ENCODE measurements at places on chromosomes 5 and 9.

GRCh38 chr9:133852431-133852830 lies 114.3 kb upstream of the SARDH start:
- no peak for DNase-seq

DNA sequence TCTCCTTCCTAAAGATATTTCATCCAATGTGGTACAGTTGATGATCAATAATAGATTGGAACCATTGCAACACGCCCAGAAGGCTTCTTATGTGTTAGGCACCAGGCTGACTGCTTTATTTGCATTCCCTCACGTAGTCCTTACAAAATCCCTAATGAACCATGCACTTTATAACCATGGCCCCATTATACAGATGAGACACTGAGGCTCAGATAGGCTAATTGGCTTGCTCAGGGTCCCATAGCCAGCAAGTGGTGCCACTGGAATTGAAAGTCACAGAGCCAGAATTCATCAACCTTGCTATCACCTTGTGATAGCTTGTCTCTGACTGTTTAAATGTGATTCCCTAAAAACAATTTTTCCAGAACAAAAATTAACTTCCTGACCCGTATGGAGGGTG lies 27.8 kb upstream of the RAI14 start:
- no peak for DNase-seq

- DNase-seq = no peak
These were observed 113.9 kb upstream of the FBXL7 start for GRCh38 chr5:15386122-15386521.

DNA sequence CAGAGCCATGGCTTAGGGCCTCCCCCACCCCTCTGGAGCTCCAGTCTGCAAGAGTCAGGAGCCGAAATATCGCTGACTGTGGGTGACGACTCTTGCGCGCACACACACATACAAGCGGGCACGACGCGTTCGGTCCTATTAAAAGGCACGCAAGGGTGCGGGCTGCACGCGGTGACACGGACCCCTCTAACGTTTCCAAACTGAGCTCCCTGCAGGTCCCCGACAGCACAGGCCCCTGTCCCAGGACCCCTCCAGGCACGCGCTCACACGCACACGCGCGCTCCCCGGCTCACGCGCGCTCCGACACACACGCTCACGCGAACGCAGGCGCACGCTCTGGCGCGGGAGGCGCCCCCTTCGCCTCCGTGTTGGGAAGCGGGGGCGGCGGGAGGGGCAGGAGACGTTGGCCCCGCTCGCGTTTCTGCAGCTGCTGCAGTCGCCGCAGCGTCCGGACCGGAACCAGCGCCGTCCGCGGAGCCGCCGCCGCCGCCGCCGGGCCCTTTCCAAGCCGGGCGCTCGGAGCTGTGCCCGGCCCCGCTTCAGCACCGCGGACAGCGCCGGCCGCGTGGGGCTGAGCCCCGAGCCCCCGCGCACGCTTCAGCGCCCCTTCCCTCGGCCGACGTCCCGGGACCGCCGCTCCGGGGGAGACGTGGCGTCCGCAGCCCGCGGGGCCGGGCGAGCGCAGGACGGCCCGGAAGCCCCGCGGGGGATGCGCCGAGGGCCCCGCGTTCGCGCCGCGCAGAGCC lies at the start of gene GRIN1:
Gene GRIN1, plus strand, starts transcription at position 433 of the 746 bp plus-strand sequence. CDS start 333 bp downstream, outside the sequence.
- DNase-seq = peak; percentile 32

All from ovary (tissue), 10 donors.